ENCODE measurements at places on chromosomes 3 and 15.

DNA sequence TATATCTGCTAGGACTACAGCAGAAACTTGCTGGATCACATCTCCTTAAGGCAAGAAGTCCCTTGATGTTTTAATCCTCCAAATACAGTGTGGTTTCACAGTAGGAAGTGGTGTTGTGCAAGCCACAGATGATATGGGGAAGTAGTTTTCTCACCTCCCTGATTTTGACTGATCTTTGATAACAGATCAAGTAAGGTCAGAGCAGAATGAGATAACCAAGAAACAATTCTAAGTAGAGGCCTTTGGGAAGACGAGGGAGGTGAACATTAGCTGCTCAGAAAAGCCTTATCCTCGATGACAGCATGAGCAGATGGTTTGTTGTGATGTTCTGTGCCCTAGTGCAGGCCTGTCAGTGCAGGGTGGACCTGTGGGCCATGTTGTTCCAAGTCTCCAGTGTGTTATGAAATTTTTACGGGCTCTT, 61.3 kb downstream of the RIOX2 start:
- DNase-seq: no peak

GRCh38 chr3:143895805-143896204, 47.5 kb upstream of the SLC9A9 start:
- no peak for DNase-seq

DNA sequence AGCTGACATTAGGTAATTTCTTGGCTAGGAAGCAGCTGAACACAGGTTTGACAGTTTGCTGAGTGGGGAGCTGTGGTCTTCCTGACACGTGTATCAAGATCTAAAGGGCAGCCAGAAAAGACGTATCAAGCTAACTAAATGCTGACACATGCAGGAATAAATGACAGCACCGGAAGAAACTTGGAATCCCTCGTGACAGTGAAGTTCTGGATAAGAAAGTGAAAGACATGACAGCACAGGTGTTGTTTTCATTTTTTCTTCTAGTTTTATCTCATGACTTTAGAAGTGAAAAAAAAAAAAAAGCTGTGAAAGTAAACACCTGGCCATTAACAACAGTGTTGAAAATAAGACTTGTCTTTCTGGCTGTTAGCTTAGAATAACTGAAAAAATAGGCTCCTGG, 48.7 kb downstream of the FGF7 start:
- no peak for DNase-seq

- peak; percentile 43 for DNase-seq
These were observed 37.5 kb upstream of the ESYT3 start for GRCh38 chr3:138396752-138397410.

- no peak for DNase-seq
These were observed 42.2 kb upstream of the PTX3 start for GRCh38 chr3:157394411-157394810.

DNA sequence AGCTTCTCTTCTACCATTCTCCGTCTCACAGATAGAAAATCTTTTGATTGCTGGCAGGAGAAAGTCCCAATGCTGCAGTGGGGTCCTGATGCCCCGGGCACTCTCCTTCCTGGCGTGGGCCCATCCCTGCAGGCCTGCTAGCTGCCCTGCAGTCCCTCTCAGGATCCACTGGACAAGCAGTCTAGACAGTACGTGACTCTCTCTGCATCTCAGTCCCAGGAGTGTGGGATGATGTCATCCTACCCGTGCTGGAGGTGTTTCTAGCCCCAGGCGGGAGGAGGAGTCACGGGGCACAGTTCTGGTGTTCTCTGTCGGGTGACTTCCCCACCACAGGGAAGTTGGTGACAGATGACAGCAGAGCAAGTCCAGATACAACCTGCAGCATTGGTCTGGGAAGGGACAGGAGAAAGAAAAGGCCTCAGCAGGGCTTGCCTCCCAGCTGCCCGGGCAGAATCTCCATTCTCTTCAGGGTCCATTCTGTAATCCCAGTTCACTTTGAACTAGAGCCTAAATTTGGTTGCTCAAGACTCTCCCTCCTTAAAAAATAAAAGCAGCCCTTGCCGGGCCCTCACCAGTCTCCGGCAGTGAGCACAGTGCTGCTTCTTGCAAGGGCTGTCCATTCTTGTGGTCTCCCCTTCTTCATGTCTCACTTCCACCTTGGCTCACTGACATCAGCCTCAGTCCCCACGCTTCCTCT, 30.6 kb downstream of the SLC28A1 start:
- peak; percentile 68 for DNase-seq

- no peak for DNase-seq
These were observed 487.5 kb upstream of the WNT5A start for GRCh38 chr3:55974421-55975165.
